ENCODE measurements at places on chromosomes 3 and 15.

GRCh38 chr3:74054566-74054965, 429.8 kb upstream of the PDZRN3 start:
- H3K4me1 ChIP-seq = no peaks in the 10 kb centered on the region
- no peak overlapping the region for H3K27ac ChIP-seq
- no peak overlapping the region for H3K4me3 ChIP-seq
- H3K36me3 ChIP-seq = no peaks in the 10 kb centered on the region
- no peak for DNase-seq
- H3K27me3 ChIP-seq = no peaks in the 10 kb centered on the region

- no peak overlapping the region for H3K4me3 ChIP-seq
- no peak overlapping the region for H3K27ac ChIP-seq
- no peaks in the 10 kb centered on the region for H3K4me1 ChIP-seq
- no peak for DNase-seq
These were observed 18.6 kb upstream of the FSTL1 start for GRCh38 chr3:120469440-120469839.

DNA sequence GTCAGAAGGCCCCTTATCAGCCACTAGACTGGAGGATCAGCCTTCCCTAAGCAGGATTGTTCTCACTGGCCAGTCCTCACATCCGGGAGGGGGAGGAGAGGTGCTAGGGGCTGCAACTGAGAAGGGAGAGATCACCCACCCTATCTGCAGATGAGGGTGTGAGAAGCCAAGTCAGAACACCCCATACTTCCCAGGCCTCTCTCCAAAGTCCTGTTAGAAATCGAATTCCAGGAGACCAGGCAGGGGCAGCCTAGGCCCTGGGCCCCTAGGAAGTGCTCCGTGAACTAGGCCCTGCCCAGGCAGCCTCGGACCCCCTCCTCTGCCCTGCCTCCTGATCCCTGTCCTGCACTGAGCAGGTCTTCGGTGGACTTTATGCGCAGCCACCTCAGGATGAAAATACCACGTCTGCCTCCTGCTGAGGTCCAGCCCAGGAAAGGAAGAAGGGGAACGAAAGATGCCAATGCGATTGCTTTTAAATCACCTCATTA, 933 bp downstream of the DZIP1L start:
- H3K4me1 ChIP-seq = peaks cover 14% of the 10 kb centered on the region
- H3K27ac ChIP-seq = no peak overlapping the region
- DNase-seq = no peak
- H3K4me3 ChIP-seq = peak overlapping the region; percentile 63
- H3K36me3 ChIP-seq = no peaks in the 10 kb centered on the region

- H3K36me3 ChIP-seq = no peaks in the 10 kb centered on the region
- DNase-seq = no peak
- H3K4me1 ChIP-seq = peaks cover 51% of the 10 kb centered on the region
- peaks cover 4% of the 10 kb centered on the region for H3K27me3 ChIP-seq
These were observed 20.3 kb downstream of the FBLN2 start for GRCh38 chr3:13569201-13569600.

GRCh38 chr3:148857316-148857715, 7.8 kb upstream of the CPA3 start:
- no peak overlapping the region for H3K4me3 ChIP-seq
- H3K4me1 ChIP-seq = no peaks in the 10 kb centered on the region
- H3K27ac ChIP-seq = no peak overlapping the region
- no peaks in the 10 kb centered on the region for H3K36me3 ChIP-seq
- DNase-seq = no peak

- H3K27me3 ChIP-seq = peaks cover 44% of the 10 kb centered on the region
- no peak overlapping the region for H3K4me3 ChIP-seq
- no peaks in the 10 kb centered on the region for H3K36me3 ChIP-seq
- H3K4me1 ChIP-seq = peaks cover 27% of the 10 kb centered on the region
- DNase-seq = no peak
These were observed 30.2 kb downstream of the RNU5B-1 start for GRCh38 chr15:65334586-65335231.

DNA sequence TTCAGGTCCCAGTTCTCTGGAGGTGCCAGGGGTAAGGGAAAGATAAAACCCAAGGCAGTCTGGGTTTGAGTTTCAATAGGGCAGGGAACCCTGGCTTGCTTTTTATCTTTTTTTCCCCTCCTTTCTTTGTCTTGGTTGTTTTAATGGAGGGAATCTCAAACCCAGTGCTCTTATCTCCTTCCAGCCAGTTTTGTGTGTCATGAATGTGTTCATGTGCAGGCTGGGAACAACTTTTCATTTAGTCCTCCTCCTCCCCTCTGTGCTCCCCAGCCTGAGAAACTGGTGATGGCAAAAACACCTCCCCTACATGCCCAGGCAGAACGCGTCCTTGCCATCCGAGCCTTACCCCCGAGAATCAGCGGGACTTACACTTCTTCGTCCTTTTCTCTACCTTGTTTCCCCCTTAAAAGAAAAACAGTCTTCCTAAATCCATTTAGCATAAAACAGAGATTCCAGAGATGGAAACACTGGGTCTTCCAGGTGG, 10.9 kb downstream of the SEMA3G start:
- no peak overlapping the region for H3K4me3 ChIP-seq
- H3K27me3 ChIP-seq = no peaks in the 10 kb centered on the region
- no peak overlapping the region for H3K27ac ChIP-seq
- no peaks in the 10 kb centered on the region for H3K4me1 ChIP-seq
- no peaks in the 10 kb centered on the region for H3K36me3 ChIP-seq

GRCh38 chr3:160697637-160698380, 20.8 kb downstream of the ARL14 start:
- H3K27ac ChIP-seq = no peak overlapping the region
- H3K4me1 ChIP-seq = no peaks in the 10 kb centered on the region
- DNase-seq = no peak
- no peaks in the 10 kb centered on the region for H3K27me3 ChIP-seq

DNA sequence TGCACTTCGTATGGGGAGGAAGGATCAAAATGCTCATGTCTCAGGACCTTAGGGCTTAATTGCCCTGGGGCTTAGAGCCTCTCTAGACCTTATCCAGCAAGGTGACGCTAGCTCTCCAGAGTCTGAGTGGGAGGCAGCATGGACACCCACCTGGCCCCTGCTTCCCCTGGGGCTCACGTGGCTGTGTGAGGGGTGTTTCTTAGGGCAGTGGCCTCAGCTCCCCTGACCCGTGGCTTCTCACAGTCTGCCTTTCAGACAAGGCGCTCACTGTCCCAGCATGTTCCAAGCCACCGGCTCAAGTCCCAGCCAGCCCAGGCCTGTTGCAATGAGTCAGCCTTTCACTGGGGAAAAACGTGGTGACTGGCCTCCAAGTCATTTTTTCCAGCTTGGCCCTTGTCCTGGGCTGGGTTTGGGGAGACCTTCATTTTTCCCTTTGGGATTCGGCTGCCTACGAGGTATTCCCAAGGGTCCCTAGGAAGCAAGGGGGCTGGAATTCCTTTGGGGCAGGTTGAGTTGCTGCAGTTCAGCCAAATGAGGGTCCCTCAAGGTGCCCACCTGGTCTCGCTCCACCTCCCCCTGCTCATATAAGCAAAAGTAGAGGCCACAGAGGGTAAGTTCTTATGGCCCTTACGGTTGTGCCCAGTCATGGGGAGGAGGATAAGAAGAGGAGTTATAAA, 15.7 kb downstream of the BHLHE40 start:
- H3K27me3 ChIP-seq = no peaks in the 10 kb centered on the region
- DNase-seq = peak; percentile 80
- H3K36me3 ChIP-seq = no peaks in the 10 kb centered on the region
- H3K4me1 ChIP-seq = peaks cover 63% of the 10 kb centered on the region

DNA sequence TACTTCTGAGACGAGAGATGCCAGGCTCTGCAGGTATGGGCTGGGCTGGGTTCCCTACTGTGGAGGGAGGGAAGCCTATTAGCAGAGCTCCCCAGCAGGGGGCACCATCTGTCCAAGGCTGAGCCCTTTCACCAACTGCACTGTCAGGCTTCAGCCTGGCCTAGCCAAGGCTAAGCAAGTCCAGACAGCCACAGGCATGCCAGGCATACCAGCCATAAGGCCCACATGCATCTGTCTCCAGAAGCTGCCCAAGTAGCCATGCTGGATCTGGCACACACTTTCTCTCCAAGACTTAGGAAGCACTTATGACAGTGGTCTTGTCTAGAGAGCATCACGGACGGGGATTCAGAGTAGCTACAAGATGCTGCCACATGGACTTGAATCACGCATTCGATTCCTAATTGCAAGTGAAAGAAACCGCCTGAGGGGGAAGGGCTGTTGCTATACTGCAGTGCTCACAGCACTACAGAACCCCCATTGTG, 28.3 kb downstream of the RUVBL1 start:
- peaks cover 91% of the 10 kb centered on the region for H3K36me3 ChIP-seq
- peak; percentile 50 for DNase-seq
- no peaks in the 10 kb centered on the region for H3K27me3 ChIP-seq
- no peaks in the 10 kb centered on the region for H3K4me1 ChIP-seq
- no peak overlapping the region for H3K4me3 ChIP-seq

GRCh38 chr3:12198301-12198700, 39.6 kb upstream of the TIMP4 start:
- H3K4me1 ChIP-seq = peaks cover 24% of the 10 kb centered on the region
- no peak overlapping the region for H3K4me3 ChIP-seq
- no peak for DNase-seq
- H3K27me3 ChIP-seq = peaks cover 13% of the 10 kb centered on the region

- no peak within 1 kb of the TSS for H3K27ac ChIP-seq
- H3K36me3 ChIP-seq = no peaks in the 10 kb centered on the region
- no peaks in the 10 kb centered on the region for H3K4me1 ChIP-seq
- no peak for DNase-seq
- H3K27me3 ChIP-seq = no peaks in the 10 kb centered on the region
These were observed at the start of gene UNC13C for GRCh38 chr15:53978253-53978906. Gene UNC13C (plus strand): TSS chr15:53978441. CDS start chr15:54012904, 34,463 bp downstream.

DNA sequence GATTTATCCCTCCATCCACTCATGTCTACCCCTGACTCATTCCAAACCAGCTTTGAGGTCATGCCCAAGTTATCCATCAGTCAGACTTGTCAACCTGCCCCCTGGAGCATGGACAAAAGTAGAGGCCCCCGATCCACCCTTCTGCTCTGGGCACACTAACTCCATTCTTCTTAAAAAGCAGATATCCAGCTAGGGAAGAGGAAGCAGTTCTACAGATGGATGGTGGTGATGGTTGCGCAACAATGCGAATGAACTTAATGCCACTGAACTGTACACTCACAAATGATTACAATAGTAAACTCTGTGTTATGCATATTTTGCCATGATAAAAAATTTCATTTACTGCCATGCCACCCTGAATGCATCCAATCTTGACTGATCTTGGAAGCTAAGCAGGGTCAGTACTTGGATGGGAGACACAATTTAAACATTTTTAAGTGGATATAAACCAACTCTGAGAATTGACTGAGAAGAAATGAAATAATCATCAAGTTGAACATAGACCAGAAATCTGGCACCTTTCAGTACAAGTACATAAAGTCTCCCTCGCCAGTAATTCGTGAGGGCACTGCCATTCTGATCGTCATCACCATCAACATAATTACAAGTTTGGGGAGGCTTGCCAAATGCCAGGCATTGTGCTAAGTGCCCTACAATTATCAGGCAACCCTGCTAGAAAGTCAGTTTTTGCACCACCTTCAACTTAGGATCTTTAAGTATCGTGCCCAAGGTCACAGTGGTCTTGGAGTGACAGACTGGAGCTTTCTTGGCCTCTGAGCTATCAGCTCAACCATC, 124.8 kb downstream of the ATP10A start:
- DNase-seq = no peak
- no peak overlapping the region for H3K4me3 ChIP-seq
- no peaks in the 10 kb centered on the region for H3K4me1 ChIP-seq
- H3K27ac ChIP-seq = no peak overlapping the region

DNA sequence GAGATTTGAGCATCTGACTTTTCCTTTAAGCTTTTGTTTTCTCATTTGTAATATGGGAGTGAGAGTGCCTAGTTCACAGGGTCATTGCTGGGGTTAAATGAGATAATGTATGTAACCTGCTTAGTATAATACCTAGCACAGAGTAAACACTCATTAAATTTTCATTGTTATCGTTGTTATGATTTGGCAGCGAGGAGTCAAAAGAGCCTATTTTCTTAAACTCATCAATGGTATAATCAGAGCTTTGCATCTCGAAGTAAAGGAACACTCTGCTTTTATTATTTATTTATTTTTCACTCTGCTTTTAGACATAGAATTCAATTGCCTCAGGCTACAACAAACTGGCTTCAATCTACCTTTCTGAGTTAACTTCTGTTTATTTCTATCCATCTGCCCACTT, 52.8 kb downstream of the LPP start:
- H3K36me3 ChIP-seq = no peaks in the 10 kb centered on the region
- no peak overlapping the region for H3K27ac ChIP-seq
- DNase-seq = no peak
- no peaks in the 10 kb centered on the region for H3K4me1 ChIP-seq

DNA sequence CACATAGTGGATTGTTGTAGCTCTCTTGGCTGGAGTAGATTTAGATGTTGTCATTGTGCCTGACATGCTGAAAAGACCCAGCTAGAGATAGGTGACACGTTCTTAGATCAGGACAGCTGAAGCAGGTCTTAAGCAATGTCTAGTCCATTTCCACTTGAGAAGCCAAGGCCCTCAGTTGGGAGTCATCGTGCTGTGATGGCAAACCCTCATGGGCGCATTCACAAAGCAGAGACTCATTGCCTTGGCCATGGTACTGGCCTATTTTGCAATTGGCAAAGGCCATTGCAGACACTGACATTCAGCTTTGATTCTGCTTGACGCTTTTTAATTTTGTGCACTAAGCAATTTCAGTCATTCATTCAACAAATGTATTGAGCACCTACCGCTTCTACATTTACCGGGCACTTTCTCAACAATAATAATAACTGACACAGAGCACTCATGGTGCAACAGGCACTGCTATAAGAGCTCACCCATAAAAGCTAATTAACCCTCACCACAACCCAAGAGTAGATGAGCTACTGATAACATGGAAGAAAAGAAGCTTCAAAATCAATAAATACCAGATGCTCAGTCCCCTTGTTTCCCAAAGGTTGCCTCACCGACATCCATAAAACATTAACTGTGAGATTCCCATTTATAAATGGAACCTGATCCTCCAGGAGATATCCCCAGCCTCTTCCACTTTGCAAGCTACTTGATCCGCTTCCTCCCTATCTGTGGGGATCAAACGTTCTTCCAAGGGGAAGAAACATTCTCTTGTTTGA, 200.1 kb downstream of the TLE3 start:
- no peaks in the 10 kb centered on the region for H3K4me1 ChIP-seq
- H3K36me3 ChIP-seq = no peaks in the 10 kb centered on the region
- H3K4me3 ChIP-seq = no peak overlapping the region

GRCh38 chr3:141507392-141508066, 20.7 kb downstream of the RASA2 start:
- H3K4me1 ChIP-seq = peaks cover 4% of the 10 kb centered on the region
- DNase-seq = no peak
- H3K36me3 ChIP-seq = peaks cover 3% of the 10 kb centered on the region
- H3K27me3 ChIP-seq = no peaks in the 10 kb centered on the region

DNA sequence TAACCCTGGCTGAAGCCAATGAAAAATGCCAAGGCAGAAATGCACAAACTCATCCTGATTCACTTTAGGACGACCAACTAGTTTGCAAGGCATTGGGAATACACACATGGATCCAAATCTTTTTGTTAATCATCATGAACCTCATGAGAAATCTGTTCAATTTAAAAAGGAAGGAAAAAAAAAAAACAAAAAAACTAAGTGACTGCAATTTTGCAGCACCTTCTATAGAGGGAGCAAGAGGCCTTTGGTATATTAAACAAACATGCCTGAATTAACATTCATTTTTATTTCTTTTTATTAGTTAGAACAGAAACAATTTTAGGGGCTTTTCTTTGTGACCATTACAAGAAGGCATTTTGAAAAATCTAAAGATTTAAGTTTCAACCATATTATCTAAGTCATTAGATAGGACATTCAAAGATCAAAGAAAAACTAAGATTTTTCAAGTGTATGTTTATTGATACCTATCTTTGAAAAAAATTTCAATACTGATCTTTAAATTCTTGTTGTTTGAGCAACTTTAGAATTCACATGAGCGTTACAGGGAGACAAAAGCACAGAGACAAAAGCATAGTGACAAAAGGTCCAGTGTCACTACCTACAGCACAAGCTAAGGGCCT, 182.4 kb downstream of the CBLB start:
- peak; percentile 12 for DNase-seq
- no peak overlapping the region for H3K4me3 ChIP-seq
- no peak overlapping the region for H3K27ac ChIP-seq
- no peaks in the 10 kb centered on the region for H3K27me3 ChIP-seq

Data from K562 (cell line).